ENCODE measurements at places on chromosomes 13 and 19. TPM values are rescaled to one million over a fixed set of nuclear protein-coding genes. Genes with fewer than 3 reads are reported as not detected.

ZNF446 gene
- 16.4 TPM for total RNA-seq

GRCh38 chr19:51194527-51195315 is 30.2 kb upstream of the CD33 start:
- DNase-seq = peak; percentile 60

SHISA7 gene
- not detected for total RNA-seq

- DNase-seq = no peak
These were observed 8.3 kb upstream of the MCF2L start for GRCh38 chr13:112960706-112961105.

KDM4B gene
- total RNA-seq = 2.1 TPM

IGFL3 gene
- total RNA-seq = not detected

DNA sequence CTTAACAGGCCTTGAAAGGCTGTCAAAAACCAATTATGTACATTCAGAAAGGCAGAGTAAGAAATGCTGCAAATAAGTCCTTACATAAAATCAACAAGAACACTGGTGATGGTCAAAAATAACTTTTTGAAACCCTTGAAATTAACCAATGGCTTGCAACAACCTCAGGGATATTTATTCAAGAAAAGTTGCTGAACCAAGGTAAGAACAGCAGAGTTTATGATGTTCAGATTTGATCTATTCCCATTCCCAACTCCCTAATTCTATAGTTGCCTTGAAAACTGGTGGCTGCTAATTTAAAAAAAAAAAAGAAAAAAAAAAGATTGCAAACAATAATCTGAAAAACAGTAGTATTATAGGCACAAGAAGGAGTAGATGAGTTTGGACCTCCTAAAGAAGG is 109.8 kb upstream of the UFM1 start:
- DNase-seq = no peak

COX6B1 gene
- 460 TPM for total RNA-seq

DNA sequence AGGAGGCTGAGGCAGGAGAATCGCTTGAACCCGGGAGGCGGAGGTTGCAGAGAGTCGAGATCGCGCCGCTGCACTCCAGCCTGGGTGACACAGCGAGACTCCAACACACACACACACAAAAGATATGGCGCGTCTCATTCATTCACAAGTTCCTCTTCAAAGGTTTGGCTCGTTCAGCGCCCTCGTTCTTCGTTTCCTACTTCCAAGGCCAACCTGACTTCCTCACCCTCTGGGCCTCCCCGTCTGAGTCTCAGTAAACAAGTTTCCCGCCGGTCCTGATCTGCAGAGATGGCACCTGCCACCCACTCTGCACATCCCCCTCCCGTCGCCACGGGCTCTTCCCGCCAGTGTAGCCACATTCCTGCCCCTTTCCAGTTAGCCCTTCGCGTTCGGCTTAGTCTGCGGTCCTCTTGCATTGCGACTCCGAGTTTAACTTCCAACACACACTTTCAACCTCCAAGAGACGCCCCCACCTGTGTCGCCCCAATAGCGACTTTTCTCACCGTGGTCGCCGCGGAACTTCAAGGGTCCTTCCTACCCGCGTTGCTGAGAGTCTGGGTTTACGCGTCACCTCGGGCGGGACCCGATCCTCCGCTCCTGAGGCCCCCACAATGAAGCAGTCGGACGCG is 1.3 kb upstream of the BSG start:
- peak; percentile 74 for DNase-seq

IGSF23 gene
- total RNA-seq = not detected

DNA sequence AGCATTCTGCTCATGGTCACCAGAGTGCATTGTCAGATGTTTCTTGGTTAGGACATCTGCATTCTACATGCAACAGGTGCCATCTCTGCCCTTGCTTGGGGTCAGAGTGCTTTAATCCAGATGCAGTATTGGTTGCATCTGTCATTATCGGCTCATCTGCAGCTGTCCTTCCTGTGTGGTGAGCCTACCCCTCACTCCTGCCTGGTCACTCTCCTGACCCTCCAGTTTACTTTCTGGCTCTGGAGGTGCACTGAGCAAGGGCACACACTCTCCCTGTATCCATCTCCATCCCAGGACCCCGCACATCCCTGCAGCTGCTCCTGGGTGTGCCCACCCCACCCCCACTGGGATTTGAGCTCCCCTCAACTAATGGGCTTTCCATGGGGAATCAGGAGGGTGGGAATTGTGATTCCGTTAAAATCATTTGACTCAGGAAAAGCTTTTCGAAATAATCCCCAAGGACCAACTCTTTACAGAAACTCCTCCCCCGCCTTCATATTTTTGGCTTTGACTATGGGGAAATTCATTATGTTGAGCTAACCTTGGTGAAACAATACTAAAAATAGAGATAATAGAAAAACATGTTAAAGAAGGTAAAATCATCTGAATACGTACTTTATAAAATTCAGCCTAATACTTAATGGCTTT is 70.2 kb downstream of the COL4A2 start:
- no peak for DNase-seq

DNA sequence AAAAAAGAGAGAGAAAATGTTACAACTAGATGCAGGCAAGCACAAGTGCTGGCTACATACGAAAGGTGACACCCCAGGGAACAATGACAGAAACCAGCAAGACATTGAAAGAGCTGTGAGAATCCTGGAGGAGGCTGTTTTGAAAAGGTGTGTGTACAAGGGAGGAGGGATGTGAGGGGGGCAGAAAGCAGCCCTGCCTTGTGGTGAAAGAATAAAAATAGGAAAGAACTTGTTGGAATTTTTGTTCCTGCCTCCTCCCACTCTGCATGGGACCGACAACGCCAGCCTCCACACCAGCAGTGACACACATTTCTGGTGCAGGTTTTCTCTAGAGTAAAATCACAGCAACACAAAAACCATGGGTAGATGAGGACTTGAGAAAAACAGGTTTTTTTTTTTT is 1258.6 kb downstream of the PCDH9 start:
- no peak for DNase-seq

GRCh38 chr13:113736258-113736731 is 22.7 kb upstream of the TMEM255B start:
- no peak for DNase-seq

DNA sequence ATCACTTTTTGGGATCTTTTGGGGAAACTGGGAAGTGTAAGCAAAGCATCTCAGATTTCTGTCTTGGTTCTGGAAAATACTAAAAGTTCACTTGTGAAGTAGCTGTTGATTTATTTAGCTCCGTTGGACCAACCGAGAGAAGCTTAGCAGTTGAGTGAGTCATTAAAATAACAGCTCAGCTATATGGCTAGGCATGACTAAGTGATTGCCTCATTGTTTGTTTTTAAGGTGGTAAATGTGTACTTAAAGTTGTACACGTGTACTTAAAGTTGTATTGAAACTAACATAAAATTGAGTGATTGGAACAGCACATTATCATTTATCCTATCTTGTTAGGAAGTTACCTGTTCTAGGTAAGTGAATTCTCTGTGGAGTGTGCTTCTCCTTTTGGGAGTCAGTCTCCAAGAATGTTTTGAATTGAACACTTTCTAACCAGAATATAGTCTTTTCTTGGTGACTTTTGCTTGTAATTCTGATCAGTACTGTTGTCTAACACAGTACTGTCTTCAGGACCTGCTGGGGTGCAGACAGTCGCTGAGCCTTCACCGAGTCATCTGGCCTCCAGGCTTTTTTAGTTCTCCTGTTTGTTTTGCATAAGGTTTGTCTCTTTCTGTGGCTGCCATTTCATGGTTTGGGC is 2.9 kb upstream of the DCUN1D2 start:
- DNase-seq = peak; percentile 79

DPF1 gene
- total RNA-seq = 5.3 TPM

CGB5 gene
- 35.7 TPM for total RNA-seq

- no peak for DNase-seq
These were observed 40.2 kb downstream of the OLFM4 start for GRCh38 chr13:53068585-53069520.

LILRA2 gene
- total RNA-seq = not detected

NOTCH3 gene
- 1.0 TPM for total RNA-seq

DNA sequence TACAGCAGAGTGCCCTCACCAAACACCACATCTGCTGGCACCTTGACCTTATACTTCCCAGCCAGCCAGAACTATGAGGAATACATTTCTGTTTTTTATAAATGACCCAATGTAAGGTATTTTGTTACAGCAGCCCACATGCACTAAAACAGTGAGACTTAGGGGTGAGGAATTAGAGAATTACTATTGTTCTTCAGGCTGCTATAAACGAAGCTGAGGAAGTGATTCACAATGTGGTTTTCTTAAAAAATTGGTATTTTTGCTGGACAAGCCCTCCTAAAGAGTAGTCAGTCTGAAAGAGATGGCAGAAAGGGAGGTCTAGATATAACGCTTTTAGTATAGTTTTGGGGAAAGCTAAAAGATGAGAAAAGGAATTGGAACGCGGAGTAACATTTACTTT is 101.0 kb downstream of the SLITRK6 start:
- no peak for DNase-seq

DNA sequence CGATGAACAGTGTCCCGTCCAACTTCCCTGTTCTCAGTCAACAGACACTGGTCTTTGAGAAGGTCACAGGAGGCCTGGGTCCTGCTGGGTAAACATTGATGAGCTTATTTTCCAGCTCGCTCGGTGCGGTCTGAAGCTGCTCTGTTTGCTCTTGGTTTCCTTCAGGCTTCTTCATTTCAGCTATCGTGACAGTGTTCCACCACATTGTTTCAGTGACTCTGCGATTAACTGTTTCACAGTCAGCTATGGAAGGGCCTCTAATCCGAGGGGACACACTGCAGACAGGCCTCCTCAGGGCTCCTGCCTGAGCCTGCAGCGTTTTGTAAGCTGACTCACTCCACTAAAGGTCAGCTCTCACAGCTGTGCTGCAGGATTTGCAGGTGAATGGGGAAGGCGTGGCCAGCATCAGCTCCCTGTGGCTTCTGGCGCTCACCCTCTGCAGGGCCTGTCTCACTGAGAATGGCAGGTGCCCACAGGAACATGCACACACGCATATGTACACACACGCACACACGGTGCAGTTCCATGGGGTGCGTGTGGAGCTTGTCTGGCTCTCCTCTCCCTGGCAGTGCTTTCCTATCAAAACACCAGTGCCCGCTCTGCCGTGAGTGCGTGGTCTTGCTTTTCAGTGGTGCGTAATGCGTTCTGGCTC is 62.9 kb upstream of the MCF2L start:
- DNase-seq = no peak

- DNase-seq = no peak
These were observed 341.6 kb downstream of the DNAJC15 start for GRCh38 chr13:43365039-43365344.

NFKBIB gene
- 45.8 TPM for total RNA-seq

- no peak for DNase-seq
These were observed 151.2 kb upstream of the MYO16 start for GRCh38 chr13:108478179-108478578.

MEX3D gene
- 72.7 TPM for total RNA-seq

KIR2DL1 gene
- not detected for total RNA-seq

DNA sequence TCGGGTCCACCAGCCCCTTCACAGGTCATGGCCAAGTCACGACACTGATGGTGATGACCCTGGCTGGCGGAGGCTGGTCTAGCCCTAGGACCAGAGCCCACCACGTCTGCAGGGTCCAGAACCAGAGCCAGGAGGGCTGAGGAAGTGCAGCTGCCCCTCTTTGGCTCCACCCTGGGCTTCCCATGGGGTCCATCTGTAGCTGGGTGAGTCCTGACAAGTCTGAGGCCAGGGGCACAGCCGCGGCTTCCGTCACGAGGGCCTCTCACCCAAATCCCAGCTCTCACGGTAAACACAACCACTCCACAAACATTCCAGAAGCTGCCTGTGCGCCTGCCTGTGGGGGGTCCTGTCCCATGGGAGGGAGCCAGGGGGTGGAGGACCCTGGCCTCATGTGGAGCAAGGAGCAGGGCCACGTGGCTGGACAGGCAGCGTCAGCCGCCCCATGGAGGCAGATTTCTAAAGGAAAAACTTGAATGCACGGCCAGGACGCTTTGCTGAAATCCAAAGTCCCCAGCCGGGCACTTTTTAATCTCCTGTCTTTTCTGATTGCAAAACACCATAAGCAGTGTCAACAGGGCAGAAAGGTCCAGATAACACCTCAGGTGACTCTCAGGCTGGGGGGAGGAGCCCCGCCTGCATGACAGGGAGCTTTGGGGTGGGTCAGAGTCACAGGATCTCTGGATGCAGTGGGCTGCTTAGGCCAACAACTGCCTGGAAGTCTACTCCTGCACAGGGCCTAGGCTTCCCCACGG is 29.9 kb downstream of the CEBPG start:
- DNase-seq = no peak

GRCh38 chr13:45042539-45042938 is 53.2 kb downstream of the GPALPP1 start:
- DNase-seq = no peak

DNA sequence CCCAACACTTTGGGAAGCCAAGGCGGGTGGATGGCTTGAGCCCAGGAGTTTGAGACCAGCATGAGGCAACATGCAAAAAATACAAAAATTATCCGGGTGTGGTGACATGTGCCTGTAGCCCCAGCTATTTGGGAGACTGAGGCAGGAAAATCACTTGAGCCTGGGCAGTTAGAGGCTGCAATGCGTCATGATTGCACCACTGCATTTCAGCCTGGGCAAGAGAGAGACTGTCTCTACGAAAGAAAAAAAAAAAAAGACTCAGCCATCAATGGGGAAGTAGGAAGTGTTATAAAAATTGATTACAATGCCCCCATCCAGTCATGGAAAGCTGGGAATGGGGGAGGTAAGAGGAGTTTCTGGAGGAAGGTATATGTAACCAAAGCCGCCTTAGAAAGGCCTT is 5.4 kb downstream of the TYK2 start:
- no peak for DNase-seq

SIGLECL1 gene
- 0.06 TPM for total RNA-seq

DNA sequence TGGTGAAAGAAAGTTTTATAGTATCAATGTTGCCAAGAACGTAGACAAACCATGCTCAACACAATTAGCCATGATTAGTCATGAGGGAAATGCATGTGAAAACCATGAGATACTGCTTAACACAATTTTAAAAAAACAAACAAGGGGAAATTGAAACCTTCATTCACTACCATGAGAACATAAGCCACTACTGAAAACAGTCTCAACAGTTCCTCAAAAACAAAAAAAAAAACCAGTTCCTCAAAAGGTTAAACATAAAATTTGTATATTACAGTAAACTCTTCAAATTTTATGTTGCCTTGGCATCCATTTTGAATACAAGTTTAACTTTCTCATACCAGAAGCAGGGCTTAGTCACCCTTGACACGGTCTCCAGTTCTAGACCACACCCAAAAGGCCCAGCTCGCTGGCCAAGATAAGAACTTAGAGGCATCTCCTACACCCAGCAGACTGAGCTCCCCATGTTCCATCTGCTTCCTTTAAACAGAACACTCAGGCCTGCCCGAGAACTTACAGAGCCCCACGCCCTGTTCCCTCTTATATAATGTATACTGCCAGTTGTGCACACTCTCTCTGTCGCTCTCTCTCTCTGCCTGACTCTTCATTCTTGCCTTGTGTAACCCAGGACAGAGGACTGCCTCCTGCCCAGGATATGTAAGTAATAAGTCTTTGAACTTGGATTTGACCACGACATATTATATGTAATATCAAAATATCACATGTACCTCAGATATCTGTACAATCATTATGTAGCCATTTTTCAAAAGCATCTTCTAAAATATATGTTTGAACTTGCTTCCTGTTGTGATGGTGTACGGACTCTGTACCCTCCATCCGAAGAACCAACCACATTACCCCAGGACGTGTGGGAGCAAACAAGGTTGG is 67.4 kb downstream of the STK24 start:
- DNase-seq = peak; percentile 88

Data from Daoy (cell line).